ENCODE measurements at places on chromosomes 2 and 18.

DNA sequence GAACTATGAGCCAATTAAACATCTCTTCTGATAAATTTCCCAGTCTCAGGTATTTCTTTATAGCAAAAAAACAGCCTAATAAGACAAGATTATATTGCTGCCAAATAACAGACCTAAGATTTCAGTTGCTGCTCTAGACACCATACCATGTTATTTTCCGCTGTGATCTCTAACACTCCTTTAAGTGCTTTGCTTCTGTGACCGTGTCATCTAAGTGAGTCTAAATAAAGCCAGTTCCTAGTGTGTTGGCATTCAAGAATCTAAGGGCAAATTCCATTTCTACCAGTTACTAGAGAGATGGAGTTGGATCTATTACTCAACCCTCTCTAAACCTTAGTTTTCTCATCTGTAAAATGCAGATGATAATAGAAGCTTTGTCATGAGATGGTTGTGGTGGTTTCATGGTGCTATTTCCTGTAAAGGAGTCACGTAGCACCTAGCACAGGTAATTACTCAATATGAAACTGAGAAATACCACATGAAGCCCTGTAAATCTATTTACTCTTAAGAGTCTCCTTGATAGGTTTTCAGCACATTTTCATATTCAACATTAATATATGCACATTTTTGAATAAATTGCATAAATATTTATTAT is 40.5 kb downstream of the SPHKAP start:
- no peak for DNase-seq

GRCh38 chr2:117771969-117772630 is 42.4 kb upstream of the DDX18 start:
- no peak for DNase-seq

DNA sequence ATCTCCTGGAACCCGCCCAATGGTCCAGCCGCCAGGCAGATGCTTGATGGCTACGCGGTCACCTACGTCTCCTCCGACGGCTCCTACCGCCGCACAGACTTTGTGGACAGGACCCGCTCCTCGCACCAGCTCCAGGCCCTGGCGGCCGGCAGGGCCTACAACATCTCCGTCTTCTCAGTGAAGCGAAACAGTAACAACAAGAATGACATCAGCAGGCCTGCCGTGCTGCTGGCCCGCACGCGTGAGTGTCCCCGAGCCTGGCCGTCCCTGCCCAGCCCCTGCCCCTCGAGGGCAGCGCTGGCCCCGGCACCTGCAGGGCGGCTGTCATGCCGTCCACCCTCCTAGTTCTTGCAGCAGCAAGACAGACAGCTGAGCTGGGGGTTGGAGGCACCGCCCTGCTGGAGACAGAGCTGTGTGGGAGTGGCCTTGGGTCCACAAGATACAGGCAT is 36.7 kb downstream of the MTERF4 start:
- no peak for DNase-seq

- DNase-seq, result no peak
Measured at GRCh38 chr2:46504685-46505471, 25.5 kb downstream of the TMEM247 start.

DNA sequence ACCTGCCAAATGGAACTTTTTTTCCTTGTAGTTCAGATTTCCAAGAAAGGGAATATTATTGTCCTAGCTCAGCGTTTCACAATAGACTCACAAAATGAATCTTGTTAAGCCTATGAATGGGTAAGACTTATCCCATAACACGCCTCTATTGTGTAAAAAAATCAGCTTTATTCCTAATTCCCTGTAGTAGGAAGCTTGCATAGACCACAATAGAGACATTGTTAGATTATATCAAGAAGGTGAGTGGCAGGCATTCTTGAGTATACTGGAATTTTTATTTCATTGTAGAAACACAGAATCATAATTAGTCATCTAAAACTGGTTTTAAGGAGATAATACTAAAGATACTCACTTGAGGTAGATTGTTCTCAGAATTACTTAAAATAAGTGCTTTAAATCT is 46.5 kb upstream of the SLC30A6 start:
- no peak for DNase-seq

Data from HL-60 (cell line).